ENCODE measurements at places on chromosomes 6 and 20.

DNA sequence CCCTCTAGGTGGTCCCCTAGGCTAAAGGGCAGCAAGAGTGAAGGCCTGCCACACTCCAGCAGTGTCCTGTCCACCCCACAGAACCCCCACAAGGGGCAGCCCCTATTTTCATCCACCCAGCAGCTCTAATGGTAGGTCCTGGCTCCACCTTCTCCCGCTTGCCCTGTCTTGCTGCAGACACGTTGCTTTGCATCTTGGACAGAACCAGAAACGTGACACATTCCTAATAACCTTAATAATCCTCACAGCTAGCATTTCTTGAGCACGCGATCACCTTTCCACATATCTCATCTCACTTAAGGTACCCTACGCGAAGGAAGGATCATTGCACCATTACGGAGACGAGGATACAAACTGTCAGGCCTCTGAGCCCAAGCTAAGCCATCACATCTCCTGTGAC lies 11.7 kb upstream of the SLC22A23 start:
- no peak for DNase-seq

DNA sequence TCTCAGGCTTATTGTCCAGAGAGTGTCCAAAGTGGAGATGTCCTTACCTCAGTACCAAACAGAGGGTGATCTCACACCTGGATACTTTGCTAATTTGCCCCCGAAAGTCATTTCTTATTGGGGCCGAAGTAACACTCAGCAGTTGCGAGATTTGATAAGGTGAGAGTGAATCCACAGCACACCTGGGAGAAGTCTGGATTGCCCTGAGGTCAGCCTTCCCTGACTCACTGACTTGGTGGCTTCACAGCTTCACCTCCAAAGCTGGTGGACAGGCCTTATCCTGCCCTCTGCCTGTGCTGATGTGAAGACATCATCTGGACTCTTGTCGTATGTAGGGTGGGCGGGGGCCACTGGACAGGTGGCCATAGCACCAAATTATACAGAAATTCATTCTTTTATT lies 101.9 kb upstream of the ARMC2 start:
- DNase-seq, result no peak

DNA sequence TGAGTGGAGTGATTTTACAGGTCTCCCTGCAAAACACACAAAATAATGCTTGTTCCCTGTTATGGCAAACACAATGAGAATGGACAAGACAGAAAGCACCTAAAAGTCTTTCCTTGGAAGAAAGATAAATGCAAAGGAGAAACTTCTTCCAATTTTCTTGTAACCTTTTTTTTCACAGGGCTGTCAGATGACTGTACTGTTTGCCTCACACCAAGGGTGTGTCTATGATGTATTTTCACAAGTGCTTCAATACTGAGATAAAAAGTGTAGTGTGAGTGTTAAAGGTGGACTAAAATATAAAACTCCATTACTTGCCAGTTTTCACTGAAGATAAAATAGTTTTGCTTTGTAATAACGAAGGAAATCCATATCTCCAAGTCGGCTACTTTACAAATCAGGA lies 194.5 kb downstream of the CENPW start:
- DNase-seq, result no peak

DNA sequence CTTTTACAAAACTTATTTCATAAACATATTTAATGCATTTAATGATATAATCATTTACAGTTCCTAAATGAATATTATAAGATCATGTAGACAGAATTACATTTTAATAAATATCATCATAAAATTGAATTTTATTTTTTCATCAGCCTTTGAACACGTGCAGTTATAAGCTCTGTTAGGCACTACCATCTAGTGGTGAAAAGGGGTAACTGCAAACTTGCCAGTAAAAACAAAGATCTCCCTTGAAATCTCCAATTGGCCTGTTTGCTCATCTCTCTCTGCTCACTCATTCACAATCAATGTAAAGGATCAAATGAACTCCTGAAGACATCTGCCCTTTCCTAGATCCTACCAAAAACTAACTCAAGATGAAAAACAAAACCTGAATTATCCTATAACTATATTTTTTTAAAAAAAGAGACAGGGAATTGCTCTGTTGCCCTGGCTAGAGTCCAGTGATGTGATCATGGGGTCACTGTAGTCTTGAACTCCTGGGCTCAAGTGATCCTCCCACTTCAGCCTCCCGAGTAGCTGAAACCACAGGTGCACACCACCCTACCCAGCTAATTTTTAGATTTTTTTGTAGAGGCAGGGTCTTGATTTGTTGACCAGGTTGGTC lies 31.7 kb downstream of the SAMHD1 start:
- peak; percentile 70 for DNase-seq

DNA sequence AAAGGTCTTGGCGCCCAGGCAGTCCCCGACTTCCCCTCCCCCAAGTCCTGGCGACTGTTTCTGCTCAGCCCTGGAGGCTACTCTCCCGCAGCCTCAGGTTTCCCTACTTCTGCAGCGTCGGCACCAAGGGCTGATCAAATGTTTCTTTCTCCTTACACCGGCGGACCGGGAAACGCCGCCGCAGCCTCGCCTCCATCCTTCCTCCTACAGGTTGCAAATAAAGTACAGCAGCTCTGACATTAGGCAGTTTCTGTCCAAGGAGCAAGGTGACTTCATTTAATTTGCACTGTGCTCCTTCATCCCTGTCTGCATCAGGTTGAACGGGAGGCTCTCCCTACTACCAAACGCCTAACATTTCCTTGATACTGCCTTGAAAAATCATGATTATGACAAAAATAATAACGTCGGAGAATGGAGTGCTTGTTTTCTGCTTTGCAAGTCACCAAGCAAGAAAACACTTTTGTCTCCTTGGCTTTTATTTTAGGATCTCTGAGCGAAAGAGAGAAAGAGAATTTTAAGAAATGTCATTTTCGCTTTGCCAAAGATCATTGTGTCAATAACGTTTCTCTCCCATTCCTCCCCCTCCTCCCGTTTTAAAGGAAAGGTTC lies 1.0 kb downstream of the CLIC5 start:
- DNase-seq, result no peak

DNA sequence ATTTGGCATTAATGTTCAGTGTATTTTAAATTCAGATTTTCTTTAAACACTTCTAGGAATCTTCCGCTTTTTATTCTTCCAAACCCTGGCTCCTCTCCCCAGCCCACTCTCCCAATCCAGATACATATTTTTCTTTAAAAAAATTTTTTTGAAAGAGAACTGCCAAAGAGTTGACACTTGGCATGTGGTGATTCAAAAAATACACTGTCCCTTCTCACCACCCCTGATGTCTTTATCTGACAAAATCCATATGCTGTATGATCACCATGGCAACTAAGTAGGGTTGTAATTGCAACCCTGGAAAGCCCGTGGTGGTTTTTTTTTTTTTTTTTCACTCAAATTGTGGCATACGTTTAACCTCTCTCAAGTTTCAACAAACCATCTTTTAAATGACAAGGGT lies 355.8 kb upstream of the SASH1 start:
- no peak for DNase-seq

DNA sequence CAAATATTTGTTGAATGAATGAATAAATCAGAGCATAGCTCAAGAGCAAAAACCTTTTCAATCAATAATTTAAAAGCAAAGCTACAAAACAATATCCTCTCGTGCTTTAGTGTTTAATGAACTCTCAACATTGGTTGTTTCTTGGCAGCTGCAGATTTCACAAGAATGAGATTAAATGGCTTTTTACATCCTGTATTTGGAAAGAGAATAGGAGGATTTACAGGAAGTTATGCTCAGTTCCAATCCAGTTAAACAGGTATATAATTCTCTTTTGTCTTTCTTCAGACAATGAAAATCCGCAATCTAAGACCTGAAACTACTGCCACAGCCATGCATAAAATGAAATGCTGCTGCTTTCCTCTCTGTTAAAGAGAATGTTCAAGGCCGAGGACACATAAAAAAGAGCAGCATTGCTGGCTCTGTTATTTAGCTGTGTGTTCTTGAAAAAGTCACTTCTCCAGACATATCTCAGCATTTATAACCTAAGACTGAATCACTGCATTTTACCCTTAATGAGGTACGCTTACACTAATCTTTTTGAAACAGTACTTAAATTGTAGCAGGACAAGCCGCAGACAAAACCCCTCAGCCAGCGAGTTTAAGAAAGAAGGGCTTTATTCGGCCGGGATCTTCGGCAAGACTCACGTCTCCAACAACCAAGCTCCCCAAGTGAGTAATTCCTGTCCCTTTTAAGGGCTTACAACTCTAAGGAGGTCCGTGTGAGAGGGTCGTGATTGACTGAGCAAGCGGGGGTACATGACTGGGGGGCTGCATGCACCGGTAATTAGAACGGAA lies 3.6 kb downstream of the C6orf52 start:
- no peak for DNase-seq

DNA sequence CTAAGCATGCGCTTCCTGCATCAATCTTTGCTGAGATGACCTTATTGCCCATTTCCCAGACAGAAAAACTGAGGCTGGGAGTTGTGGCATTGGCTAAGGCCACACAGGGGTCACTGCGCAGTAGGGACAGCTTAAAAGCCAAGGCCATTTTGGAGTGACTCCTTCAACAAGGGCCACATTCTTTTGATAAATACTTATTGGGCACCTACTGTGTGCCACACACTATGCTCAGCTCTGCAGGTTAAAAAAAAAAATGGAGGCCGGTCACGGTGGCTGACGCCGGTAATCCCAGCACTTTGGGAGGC lies 108.6 kb downstream of the CEBPB start:
- DNase-seq, result no peak
